ENCODE measurements at places on chromosomes 4 and X. TPM values are rescaled to one million over a fixed set of nuclear protein-coding genes. Genes with fewer than 3 reads are reported as not detected.

Gene CD40LG
- not detected for total RNA-seq

Gene MAGEC1
- not detected for total RNA-seq

Gene ARX
- 0.15 TPM for total RNA-seq

Gene MSANTD1
- 0.72 TPM for total RNA-seq

Gene ASB12
- not detected for total RNA-seq

Gene TMEM31
- not detected for total RNA-seq

Gene NPY2R
- total RNA-seq = not detected

Gene APLN
- total RNA-seq = 0.13 TPM

Gene SPANXN4
- not detected for total RNA-seq

Gene TBC1D1
- 32.0 TPM for total RNA-seq

Gene SUPT20HL1
- not detected for total RNA-seq

Gene AREG
- total RNA-seq = 40.6 TPM

Gene MCTS1
- total RNA-seq = 22.5 TPM

Gene RWDD4
- 18.7 TPM for total RNA-seq

Gene ZNF827
- total RNA-seq = 7.1 TPM

Gene CT45A5
- not detected for total RNA-seq

Gene PPARGC1A
- 11.3 TPM for total RNA-seq

Gene SHROOM3
- total RNA-seq = 41.4 TPM

Gene EGFL6
- total RNA-seq = 0.31 TPM

Gene UGT2A1
- not detected for total RNA-seq

Gene INTU
- total RNA-seq = 8.8 TPM

Gene F9
- 1.7 TPM for total RNA-seq

Gene HDX
- total RNA-seq = 1.2 TPM

Gene COL25A1
- 1.4 TPM for total RNA-seq

Gene GAGE13
- total RNA-seq = not detected

Gene DCAF12L2
- total RNA-seq = not detected

Gene CLNK
- total RNA-seq = 0.11 TPM

Gene SRPK3
- 0.42 TPM for total RNA-seq

Gene LPAR4
- not detected for total RNA-seq

Gene PRSS12
- 8.0 TPM for total RNA-seq

Gene GPAT3
- total RNA-seq = 3.9 TPM

Gene PCYT1B
- 0.64 TPM for total RNA-seq

Gene KIT
- total RNA-seq = 52.8 TPM

Gene MAGEE2
- not detected for total RNA-seq

Gene NPY5R
- 2.2 TPM for total RNA-seq

Gene HTRA3
- 8.6 TPM for total RNA-seq

Gene SLC38A5
- 32.1 TPM for total RNA-seq

Gene MAGEA1
- not detected for total RNA-seq

Gene ATP6AP2
- total RNA-seq = 112 TPM

Gene NIPAL1
- total RNA-seq = 19.2 TPM

Gene USP17L12
- not detected for total RNA-seq

Gene GLOD5
- total RNA-seq = not detected

Gene NLGN4X
- 0.64 TPM for total RNA-seq

Gene ART3
- 1.5 TPM for total RNA-seq

Gene CT45A3
- not detected for total RNA-seq

Gene ZIC3
- total RNA-seq = not detected

Gene ETDA
- total RNA-seq = not detected

Gene ELOVL6
- 17.1 TPM for total RNA-seq

Gene GPR119
- not detected for total RNA-seq

Gene HELT
- total RNA-seq = 0.53 TPM

Gene LARP1B
- 16.8 TPM for total RNA-seq

Gene HAND2
- total RNA-seq = 5.0 TPM

Gene CD99
- 178 TPM for total RNA-seq
